ENCODE measurements at places on chromosomes 2 and 18. TPM values are rescaled to one million over a fixed set of nuclear protein-coding genes. Genes with fewer than 3 reads are reported as not detected.

Gene ZNF892
- total RNA-seq: 4.4 TPM

Gene SLC9A4
- total RNA-seq: not detected

Gene PAIP2B
- 0.63 TPM for total RNA-seq

Gene NEU2
- not detected for total RNA-seq

Gene TMEM198
- total RNA-seq: 1.3 TPM

Gene NTSR2
- total RNA-seq: not detected

Gene RAB6C
- not detected for total RNA-seq

Gene DSEL
- 74.9 TPM for total RNA-seq

Gene NCL
- total RNA-seq: 107 TPM
